Activated T-helper 1 cell treated with anti-CD3 and anti-CD28 coated beads, Interleukin-12 subunit alpha, Interleukin-12 subunit beta, Interleukin-2, Interleukin-4 antibody, amounts not matched to agents 30 ng/mL and 10 ng/mL and 1 ng/mL, durations not matched to agents 14 hours and 24 hours and 36 hours (primary cell): ENCODE measurements at places on chromosomes 2 and 18.

DNA sequence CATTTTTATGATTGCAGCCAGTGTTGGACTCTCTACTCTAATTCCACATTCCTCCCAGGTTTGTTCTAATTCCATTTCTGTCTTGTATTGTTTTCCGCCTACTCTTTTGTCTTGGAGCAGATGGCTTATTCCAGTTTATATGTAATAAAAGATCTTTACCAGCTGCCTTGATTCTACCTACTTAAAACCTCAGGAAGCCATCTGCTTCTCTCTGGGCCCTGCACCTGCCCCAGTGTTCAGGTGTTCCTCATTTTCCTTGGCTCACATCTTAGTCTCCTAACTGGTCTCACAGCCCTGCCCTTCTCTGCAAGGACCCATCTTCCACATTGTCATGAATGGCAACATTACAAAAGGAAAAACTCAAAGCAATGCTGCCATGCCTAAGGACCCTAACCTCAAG, 21.0 kb upstream of the IL37 start:
- no peak for DNase-seq

DNA sequence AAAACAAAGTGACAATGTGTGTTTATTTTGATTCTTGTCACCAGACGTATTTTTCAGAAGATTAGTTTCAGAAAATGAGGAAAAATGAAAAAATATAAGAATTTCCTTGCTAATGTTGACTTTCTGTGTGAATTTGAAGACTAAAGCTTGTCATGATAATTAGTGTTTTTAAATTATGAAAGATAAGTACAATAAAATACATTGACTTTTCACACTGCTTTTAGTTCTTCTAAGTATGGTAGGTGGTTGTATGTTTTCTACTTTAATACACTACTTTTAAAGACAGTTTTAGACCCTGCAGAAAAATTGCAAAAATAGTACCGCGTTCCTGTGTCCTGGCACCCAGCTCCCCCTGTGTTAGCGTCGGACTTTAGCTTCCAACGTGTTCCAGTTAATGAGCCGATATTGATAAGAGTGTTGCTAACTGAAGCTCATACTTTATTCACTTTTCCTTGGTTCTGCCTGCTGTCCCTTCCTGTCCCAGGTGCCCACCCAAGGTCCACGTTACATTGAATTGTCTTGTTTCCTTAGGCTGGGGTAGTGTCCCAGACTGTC, 695 bp downstream of the RBFA start:
- DNase-seq = no peak

DNA sequence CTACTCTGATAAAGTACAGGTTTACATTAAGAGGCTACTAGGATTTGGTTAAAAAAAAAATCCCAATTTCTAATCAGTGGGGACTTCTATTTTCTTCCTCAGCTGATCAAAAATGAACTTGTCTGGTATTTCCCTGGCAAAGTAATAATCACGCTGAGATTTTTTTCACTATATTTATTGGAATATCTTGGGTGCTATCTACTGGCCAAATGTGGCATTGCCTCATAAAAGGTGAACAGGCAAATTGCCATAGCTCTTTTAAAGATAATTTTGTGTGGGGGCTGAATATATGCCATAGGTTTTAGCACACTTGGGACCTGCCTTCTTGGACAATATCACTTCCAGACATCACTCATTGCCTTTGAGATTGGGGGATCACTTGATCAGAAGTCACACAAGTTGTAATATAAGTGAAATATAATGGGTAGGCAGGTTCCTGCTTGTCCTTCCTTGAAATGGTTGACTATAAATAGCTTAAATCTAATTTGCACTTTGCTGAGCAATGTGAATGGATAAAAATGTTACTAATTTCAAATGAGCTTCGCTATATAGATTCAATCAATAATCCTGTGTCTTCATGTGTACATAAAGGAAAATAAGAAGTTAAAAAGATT, 7.0 kb upstream of the NXPH2 start:
- no peak for DNase-seq

DNA sequence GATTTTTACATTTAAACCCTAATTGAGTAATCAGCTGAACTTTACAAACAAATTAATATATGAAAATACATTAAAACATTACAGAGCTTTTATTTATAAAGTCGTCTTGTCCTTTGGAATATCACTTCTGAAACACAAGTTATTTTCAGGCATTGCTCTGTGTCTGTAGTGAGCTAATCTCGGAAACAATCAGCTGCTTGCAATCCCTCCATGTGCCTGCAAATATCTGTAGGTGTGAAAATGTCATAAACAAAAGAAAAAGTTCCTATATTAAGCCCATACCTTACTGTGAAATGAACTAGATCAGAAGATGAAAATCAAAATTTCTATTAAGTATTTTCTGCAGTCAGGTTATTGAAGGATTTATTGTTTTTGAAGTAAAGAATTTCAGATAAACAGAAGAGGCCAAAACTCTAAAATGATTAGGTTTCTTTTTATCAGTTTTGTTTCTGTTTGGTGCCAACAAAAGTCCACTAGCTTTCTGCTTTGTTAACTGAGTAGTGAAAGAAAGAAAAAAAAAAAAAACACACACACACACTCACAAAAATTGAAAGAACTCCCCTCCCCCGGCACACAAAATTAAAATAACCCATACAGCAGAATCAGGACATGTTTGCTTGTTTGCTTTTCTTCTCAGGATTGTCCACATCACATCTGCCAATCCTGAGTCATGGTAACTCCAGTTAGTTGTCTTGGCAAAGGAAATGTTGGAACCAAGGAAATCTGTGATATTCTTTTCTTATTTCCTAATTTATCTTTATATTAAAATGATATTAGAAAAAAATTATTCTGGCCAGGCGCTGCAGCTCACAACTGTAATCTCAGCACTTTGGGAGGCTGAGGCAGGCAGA, 627.0 kb upstream of the SLC39A10 start:
- DNase-seq = no peak

- DNase-seq = no peak
Measured at GRCh38 chr2:186068139-186068801, 329.7 kb downstream of the FSIP2 start.

GRCh38 chr2:69118609-69119008, 105.6 kb downstream of the ANTXR1 start:
- DNase-seq = no peak

DNA sequence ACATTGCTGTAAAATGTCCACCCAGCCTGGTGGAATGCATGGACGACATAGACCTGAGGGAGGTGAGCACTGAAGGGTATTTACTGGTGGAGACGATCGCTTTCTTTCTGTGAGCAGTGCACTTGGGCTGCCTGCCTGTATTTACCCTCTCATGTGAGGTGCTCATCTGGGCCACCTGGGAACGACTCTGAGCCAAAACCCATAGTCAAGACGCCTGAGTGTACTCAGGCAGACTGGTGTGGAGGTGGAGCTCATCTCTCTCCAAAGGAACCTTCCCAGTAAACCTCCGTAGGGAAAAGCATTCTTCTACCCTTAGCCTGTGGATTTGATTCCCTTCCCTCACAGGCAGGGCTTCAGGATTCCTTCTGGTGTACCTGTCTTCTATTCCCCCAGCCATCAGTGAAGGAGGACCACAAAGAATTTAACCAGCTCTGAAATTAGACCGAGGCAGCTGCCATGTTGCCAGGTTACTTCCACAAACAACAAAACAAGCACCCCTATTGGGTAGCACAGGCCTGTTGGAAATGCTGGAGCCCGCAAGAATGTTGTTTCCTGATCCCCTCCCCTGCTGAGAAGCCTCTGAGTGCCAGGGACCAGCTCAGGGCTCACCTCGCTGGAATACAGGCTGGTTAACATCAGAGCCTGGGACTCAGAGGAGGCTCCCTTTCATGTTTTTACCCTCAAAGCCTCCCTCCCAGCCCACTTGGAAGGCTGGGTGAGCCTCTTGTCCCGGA, 47.5 kb upstream of the TXNDC2 start:
- no peak for DNase-seq

GRCh38 chr2:10056439-10056838, 13.1 kb downstream of the KLF11 start:
- no peak for DNase-seq

GRCh38 chr2:164824872-164825271, 16.8 kb downstream of the COBLL1 start:
- DNase-seq = no peak

GRCh38 chr2:226877491-226877890, 41.6 kb downstream of the RHBDD1 start:
- DNase-seq = no peak

DNA sequence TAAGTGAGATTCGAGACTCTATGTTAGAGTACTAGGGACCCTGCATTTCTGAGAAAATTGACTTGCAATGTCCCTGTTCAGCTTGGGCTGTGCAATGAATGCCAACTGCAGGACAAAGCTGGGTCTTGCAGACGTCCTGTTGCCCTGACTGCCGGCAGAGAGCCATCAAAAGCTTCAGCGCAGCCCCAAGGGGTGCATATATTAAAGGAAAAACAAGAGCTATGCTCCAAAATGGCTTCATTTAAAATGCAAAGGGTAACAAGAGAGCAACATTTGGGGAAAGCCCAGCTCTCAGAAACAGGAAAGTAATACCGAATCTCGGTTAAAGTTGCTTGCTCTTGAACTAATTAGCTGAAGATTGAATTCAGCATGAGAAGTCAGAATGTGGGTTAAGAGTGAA, 110.9 kb upstream of the PNPT1 start:
- no peak for DNase-seq

GRCh38 chr2:28367667-28368356, 24.8 kb upstream of the FOSL2 start:
- no peak for DNase-seq

- peak; percentile 12 for DNase-seq
Measured at GRCh38 chr2:12169721-12170120, 423.3 kb downstream of the LPIN1 start.

- no peak for DNase-seq
Measured at GRCh38 chr2:209470-209869, 54.4 kb downstream of the SH3YL1 start.

GRCh38 chr18:13703899-13704298, 22.5 kb downstream of the FAM210A start:
- no peak for DNase-seq

DNA sequence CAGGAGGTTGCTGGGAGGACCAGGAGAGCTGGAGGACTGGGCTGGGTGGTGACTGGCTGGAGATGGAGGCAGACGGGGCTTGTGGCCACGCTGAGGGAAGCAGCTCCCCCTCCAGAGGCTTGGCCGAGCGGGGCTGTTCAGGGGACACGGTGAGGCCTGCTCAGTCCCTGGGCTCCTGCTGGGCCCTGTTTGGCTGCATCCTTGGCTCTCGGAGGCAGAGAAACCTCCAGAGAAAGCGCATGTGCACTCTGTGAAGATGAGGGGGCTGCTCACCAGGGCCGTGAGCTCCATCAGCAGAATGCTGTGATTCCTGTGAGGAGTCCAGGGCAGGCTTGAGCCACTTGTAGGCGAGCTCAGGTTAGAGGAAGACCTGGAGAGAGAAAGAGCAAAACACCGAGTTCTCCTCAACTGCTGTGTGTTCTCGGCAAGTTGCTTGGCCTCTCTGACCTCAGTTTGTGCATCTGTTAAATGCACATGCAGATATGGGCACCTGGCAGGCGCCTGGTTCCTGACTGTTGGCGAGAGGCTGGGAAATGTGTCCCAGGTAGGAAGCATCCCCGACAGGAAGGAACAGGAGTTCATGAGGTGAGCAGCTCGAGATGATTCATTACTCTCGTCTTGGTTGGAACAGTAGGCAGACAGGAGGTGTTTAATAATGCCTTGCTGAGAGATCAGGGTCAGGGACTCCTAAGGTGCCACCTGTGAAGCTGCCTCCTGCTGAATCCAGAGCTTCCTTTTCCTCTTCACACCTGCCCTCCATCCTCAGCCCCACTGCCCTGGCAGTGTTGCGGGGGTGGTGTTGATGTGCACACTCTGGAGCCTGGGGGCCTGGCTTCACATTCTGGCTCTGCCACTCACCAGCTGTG, 941 bp downstream of the ZAP70 start:
- no peak for DNase-seq

DNA sequence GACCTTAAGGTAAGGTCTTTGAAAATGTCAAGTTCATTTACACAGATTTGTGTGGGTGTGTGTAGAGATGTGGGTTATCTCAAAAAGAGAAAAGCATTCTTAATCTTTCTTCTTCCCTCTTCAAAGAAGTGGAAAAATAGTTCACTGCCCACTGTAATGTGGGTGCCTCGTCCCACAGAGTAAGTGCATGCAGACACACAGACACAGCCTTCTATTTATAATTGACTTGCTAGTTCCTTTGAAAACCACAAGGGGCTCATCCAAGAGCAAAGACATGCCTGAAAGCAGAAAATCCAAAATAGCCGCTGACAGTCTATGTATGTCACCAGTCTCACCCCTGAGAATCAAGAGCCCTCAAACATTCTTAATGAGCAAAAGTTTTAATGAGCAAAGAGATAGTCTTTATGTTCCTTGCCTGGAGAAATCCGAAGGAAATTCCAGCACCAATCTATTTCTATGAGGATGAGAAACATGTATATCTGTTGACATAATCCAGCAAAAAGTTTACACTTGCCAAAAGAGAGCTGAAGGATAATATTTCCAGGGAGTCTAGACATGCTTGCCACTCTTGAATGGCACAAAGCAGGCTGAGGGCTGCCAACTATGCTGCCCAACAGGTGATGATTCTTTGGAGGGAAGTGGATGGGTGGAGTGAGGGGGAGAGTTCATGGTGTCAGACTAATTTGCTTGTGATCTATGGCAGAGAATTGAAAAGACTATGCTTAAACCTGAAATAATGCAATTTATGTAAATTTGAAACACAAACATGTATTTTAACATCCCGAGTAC, 93.9 kb downstream of the ACVR1 start:
- no peak for DNase-seq

GRCh38 chr2:160836755-160837154, 323.5 kb upstream of the TANK start:
- no peak for DNase-seq

GRCh38 chr2:7281231-7282201, 364.3 kb downstream of the RNF144A start:
- DNase-seq = no peak

GRCh38 chr2:12289120-12289802, 427.5 kb upstream of the TRIB2 start:
- DNase-seq = no peak

- DNase-seq = no peak
Measured at GRCh38 chr18:60389314-60389713, 16.7 kb upstream of the MC4R start.

DNA sequence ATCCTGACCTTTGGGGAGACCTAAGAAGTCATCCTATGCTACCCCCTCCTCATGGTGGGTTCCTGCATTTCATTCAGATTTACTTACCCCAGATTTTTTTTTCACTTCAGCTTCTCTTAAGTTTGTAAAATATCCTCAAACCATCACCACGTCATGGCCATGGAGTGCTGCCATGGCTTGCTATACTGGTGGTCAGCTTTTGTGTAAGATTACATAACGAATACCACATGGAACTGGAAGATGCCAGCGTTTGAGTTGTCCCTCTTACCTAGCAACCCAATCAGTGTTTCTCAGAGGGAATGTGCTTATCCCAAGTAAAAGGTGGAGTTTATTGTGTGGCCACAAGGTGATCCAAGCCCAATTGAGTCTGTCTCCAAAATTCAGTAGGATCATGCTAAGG, 148.6 kb upstream of the ALPP start:
- no peak for DNase-seq

GRCh38 chr2:156118753-156119416, 213.6 kb downstream of the NR4A2 start:
- DNase-seq = no peak
